ENCODE measurements at places on chromosomes 1 and 21.

- no peak for DNase-seq
Observed at GRCh38 chr21:28308516-28308915, 684.2 kb downstream of the LTN1 start.

DNA sequence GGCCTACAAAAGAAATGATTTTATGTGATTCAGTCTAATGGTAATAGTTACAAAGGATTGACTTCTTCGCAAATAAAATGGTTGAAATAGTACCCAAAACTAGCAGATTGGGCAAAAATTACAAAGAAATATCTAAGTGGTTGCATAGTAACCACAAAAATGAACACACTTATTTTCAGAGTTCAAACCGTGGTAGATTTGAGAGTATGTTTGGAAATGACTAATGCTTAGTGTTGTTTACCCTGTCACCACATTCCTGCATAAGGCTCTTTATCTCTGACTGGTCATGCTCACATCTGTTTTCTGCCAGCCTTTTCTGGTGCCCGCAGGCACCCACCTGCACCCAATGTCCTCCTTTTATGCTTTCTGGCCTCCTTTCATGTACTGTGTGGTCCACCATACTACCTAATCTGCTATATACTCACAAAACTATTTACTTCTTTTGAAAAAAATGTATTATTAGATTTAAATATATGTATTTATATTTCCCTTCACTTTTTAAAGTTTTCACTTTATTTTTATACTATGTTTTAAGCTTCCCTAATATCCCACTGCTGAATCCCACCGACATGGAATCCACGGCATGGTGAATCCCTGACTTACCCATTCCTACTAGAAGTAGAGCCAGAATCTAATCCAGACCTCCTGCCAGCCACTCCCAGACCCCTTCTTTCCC is 30.3 kb downstream of the PTPRC start:
- DNase-seq, result no peak

DNA sequence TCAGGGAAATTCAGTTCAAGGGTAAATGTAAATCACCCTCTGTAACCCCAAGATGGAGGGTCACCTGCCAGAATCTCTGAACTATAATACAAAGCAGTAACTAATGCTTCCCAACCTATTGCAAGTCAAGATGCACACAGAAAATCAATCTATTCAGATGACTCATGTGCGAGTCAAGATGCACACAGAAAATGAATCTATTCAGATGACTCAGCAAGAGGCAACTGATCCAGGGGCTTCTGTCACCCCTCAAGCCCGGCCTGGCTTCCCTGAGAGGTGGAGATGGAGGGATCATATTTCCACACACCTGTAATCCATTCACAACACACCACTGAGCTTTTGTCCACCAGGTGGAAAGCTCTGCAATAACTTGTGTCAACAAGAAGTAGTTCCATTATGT is 17.4 kb upstream of the HIVEP3 start:
- no peak for DNase-seq

- no peak for DNase-seq
Observed at GRCh38 chr1:214312530-214313051, 31.6 kb downstream of the SMYD2 start.

DNA sequence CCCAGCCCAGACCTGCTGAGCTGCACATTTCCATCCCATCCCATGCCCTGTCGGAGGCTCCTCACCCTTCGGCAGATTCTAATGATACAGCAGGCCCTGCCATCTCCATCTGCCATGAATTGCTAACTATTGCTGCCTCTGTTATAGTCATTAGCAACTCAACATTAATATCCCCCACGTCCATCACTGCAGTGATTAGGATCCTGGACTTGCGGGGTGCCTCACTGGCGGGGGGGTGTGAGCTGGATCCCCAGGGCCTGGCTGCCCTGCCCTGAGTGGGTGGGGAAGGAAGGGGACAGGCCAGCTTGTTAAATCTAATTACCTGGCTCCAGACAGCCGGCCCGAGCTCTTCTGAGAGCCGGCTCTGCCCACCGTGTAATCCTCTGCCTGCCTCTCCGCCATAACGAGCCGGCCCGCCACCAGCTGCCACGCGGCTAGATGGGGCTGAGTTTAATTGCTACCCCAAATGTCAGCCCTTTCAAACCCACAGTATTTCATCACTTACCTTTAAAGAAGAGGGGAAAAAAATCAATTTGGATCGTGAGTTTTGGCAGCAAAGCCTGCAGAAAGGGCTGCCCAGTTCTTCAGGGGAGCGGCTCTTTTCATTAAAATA is 227.3 kb upstream of the CSF3R start:
- no peak for DNase-seq

DNA sequence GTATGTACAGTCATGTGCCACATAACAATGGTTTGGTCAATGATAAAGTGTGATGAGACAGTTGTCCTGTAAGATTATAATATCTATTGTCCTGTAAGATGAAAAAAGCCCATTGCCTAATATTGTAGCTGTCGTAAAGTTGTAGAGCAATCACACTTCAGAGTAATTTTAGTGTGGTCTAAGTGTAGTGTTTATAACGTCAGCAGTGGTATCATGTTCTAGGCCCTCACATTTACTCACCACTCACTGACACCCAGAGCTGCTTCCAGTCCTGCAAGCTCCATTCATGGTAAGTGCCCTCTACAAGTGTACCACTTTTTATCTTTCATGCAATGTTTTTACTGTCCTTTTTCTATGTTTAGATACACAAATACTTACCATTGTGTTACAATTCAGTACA is 259.9 kb upstream of the RAB4A start:
- DNase-seq, result no peak

DNA sequence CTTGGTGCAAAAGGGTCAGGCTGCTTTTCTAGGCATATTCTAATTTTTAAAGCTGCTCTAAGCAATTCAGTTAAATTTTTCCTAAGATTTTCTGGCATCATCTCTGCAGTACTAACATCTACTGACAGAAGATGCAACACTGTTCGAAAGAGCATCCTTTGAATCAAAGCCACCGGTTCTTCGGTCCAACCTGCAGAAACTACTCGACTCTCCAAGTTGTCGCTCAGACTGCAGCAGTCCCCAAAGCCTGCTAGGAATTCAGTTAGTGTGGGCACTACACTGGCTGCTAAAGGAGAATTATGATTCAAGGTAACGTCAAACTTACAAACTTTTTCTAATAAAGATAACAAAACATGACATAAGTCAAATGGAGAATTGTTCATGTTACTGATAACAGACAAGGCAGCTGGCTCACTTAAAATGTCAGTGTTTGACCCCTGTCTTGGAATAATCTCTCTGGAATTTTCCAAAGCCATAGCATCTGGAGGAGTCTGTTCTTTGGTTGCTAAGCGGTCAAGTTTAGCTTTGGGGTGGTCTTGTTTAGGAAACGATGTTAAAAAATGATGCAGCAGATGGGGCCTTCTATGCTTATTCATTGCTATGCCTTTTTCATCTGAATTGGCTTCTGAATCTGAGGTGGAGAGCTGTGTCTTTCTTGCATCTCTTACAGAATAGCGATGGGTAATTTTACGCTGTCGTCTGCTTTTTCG is 56.9 kb downstream of the LYST start:
- DNase-seq, result no peak

Measured in inflammatory macrophage (primary cell).